Testis (tissue), 5 donors: ENCODE measurements at places on chromosomes 12 and 14. TPM values are rescaled to one million over a fixed set of nuclear protein-coding genes. Genes with fewer than 3 reads are reported as not detected.

DNA sequence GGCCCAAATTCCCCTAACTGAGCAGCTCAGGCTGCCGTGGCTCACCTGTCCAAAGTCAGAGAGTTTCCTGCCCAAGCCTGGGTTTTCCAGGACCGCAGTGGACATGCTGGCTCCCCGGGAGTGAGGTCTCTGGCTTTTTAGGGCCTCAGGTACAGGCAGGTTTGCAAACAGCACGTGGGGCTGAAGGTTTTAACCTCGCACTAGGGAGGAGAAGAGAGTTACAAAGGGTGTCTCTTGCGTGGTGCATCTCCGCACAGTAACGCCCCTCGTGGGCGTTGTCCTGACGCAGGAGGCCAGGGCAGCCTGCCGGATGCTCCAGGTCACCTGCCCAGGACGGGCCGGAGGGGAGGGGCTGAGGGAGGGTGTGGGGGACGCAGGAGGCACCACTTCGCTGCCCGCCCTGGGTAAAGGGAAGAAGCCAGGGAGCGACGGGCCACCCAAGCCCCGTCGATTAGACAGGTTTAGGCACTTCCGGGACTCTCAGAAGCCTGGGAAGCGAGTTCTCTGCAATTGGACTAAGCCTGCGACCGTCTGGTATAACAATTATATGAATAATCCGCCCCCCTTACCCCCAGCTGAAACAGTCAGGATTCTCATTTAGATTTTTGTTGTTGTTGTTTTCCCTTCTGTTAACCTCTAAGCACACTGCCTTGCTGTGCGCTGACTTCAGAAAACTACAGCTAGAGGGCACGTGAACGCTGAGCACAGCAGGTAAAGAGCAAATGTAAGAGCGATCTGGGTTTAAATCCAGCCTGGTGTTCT lies at the start of gene PAH:
Gene PAH, minus strand, starts transcription at position 219 of the 762 bp plus-strand sequence. Its CDS starts 114 bp downstream, at position 105.
- peak; percentile 50 for DNase-seq

DNA sequence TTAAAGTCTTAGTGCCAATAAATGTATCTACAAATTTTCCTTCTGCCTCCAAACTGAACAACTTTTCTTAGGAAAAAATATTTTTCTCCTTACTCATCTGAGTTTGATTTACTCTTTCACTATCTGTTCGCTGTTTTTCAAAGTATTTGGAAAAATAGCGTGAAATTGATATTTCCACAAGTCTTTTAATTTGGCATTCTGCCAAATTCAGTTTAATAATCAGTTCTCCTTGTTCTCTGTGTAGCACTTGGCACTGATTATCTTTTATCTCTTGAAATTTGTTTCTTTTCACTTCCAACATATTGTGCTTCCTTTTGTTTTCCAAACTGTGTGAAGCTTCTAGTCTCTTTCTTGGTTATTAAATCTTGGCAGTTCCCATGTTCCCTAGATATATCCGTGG lies 559.8 kb downstream of the RPL10L start:
- no peak for DNase-seq

- no peak for DNase-seq
These were observed 30.5 kb upstream of the DDHD1 start for GRCh38 chr14:53183611-53184010.

DNA sequence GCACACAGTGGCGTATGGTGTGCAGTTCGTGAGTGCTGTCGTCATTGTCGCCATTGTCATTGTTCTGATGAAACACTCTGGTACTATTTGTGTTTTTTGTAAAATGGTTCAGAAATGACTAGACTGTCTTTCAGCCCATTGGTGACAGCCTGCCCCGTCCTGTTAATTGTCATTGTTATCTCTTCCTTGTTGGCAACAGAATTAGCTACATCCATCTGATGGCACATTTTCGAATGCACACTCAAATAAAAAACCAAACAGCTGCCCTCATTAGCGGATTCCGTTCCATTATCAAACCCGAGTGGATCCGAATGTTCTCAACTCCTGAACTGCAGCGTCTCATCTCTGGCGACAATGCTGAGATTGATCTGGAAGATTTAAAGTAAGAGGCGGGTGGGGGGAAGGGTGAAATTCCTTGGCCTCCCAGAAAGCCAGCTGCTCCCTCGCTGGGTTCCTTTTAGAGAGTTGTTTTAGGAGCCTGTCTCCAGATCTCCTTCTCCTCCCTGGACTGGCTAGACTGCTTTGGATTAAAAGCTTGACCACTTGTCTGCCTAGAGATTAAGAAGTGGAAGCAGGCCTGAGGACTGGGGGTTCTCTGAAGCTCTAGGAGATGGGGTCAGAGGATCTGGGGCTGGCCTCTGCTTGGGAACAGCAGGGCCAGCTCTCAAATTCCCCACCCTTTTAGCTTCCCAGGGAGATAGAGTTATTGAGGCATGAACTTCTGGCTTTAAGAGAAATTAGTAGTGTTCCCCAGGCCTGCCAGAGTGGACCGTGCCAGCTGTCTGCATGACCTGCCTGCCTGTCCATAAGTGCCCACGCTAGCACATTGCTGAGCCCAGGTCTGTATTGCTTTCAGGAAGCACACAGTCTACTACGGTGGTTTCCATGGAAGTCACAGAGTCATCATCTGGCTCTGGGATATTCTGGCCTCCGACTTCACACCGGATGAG lies 43.3 kb downstream of the MMAB start:
- no peak for DNase-seq

DNA sequence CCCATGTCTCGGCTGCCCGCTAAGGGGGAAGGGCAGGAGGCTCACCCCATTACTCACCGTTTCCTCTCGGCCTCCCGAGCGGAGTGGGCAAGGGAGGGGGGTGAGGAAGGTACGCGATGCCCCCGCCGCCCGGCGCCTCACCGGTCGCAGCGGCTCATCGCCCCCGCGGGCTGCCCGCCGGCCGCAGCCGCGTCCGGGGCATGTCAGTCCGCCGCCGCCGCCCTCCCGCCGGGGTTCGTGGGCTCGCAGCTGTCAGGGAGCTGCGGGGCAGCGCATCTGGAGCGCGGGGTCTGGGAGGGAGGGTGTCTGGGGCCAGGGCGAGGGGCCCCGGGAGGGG lies 461 bp downstream of the SLC8A3 start:
- no peak for DNase-seq

DNA sequence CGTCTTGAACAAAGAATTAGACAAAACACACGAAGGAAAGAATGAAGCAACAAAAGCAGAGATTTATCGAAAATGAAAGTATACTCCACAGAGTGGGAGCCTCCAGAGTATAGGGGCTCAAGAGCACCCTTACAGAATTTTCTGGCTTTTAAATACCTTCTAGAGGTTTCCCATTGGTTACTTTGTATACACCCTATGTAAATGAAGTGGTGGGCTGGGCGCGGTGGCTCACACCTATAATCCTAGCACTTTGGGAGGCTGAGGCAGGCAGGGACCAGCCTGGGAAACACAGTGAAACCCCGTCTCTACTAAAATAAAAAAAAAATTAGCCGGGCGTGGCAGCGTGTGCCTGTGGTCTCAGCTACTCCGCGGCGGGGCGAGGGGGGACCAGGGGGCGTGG lies 13.1 kb upstream of the DNM1L start:
- DNase-seq = no peak

GRCh38 chr12:89117448-89118034 lies 234.8 kb downstream of the DUSP6 start:
- no peak for DNase-seq

- DNase-seq = no peak
These were observed 59.4 kb downstream of the PPHLN1 start for GRCh38 chr12:42385326-42385841.

GRCh38 chr12:91618281-91618680 lies 435.7 kb upstream of the DCN start:
- DNase-seq = no peak

DNA sequence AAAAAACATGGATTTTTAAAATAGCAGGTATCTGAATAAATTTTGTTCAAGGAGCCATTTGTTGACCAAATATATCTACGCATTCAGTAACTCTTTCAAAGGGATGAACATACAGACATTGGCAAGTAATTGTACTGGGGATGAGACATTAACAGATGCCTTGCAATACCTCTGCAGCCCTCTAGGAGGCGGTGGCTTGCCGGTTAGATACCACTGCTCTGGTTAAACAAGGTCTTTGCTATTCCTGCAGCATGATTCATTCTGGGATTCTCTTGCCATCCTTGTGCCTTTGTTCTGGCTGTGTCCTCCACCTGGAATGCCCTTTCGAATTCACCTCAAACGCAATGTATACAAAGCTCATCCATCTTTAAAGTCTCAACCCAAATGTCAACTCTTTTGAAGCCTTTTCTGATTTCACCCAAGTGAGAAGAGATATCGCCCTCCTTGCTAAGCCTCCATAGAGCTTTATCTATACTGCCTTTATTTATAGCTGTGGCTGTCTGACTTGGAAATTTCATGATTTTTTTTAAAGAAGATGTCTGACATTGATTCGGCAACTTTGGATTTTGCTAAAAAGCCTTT lies 131.0 kb upstream of the SRRM4 start:
- peak; percentile 66 for DNase-seq

DNA sequence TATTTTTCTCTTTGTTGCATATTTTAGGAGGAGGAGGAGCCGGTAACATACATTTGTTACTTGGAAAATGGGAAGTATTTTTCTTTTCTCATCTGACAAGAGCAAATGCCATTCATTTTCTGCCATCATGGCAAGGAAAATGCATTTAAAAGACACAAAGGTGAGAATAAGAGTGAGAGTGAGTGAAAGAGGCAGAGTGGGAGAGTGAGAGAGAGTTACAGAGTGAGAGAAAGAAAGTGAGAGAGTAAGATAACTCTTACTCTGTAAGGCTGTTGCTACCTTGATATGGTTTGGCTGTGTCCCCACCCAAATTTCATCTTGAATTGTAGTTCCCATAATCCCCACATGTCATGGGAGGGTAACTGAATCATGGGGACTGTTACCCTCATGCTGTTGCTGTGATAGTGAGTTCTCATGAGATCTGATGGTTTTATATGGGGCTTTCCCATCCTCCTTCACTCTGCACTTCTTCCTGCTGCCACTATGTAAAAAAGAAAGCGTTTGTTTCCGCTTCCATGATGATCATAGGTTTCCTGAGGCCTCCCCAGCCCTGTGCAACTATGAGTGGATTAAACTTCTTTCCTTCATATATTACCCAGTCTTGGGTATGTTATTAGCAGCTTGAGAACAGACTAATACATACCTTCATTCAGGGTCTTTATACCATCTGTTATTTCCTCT lies 64.2 kb downstream of the ASCL1 start:
- DNase-seq = no peak

DNA sequence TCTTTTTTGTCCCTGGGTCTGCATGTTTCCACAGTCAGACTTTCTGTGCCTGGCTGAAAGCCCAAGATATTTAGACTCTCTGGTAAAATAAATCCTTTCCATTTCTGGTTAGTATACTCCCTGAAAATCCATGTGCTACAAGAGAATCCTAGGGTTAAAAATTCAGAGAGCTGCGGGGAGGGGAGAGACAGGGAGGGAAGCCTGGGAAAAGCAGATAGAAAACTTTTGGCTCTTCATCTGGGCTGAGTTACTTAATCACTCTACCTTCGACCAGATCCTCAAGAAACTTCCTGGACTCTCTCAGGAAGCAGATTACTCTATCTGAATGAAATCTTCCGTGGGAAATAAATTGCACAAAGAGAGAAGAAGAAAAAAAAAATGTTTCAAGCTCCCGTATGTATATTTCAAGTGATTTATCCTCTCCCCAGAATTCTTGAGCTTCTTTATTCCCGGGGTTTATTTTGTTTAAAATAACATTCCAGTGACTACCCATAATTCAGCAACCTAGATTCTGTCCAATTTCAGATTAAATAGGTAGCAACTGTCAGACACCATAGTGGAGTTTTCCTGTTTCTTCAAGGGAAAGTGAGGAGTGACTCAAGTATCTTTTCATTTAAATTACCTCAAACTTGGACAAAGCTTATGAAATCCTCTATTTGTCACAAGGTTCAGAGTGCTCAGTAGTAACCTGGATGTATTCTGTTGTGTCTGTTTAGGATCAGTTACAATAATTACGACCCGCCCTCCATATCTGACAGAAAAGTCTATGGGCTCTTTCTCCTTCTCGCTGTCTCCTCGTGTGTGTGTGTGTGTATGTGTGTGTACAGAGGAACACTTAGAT lies 163.7 kb downstream of the MYRFL start:
- no peak for DNase-seq

GRCh38 chr12:131896080-131896810 lies 1.8 kb downstream of the ULK1 start:
- DNase-seq = peak; percentile 94

- no peak for DNase-seq
These were observed at the start of gene GALNT6 for GRCh38 chr12:51391283-51392123. TSS of gene GALNT6 (minus strand) at chr12:51391406. CDS start at chr12:51379781, 11,625 bp downstream.

GRCh38 chr14:52850451-52850909 lies 59.1 kb upstream of the GNPNAT1 start:
- no peak for DNase-seq

DNA sequence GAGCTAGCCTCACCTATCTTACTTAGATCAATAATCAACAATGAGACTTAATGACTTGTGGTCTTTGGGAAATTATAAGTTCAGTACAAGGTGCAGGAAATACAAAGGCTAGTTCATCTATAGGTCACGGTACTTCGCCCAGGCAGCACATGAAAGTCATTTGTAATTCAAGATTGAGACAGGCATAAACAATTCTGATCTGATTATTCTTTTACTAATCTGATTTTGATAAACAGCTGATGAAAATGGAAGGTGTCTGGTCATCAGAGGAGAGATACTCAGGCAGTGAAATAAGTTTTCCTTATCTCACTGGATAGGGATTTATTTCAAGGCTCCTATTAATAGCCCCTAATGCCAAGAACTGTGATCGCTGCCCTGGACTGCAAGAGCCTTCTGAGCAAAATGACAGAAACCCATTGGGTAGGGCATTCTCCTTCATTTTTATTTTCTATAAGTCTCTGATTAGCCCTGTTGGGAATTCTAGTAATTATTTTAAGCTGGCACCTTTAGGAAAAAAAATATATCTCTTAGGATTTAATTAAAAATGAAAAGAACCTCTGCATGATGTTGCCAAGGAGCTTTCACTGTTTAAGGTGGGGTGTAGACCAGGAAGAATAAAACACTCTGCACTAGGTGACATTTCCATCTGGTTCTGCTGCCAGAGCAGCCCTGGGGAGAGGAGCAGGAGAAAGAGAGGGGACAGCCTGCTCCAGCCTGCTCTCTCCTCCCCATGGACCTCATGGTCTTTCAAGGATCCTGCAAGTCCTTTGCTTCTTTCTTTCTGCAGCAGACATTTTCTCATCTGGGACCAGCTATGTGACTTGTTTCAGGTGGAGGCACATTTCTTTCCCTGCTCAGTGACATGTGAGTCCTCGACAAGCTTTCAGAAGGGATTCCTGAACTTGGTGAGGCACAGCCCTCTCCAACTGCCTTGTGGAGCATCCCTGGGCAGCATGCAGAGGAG lies 44.8 kb downstream of the SSPN start:
- DNase-seq = no peak

GRCh38 chr12:42590330-42590934 lies 886 bp upstream of the PRICKLE1 start:
- peak; percentile 44 for DNase-seq

GRCh38 chr12:121715862-121716435 lies 3.4 kb downstream of the TMEM120B start:
- DNase-seq = no peak

The CIROP gene
- total RNA-seq = not detected

The PLEK2 gene
- total RNA-seq = 5.7 TPM

The LALBA gene
- 5.2 TPM for total RNA-seq

The OR8S1 gene
- not detected for total RNA-seq

The ACRBP gene
- total RNA-seq = 172 TPM
